ENCODE measurements at places on chromosomes 1 and 21.

- no peak for DNase-seq
Measured at GRCh38 chr1:170765712-170766330, 101.9 kb downstream of the PRRX1 start.

DNA sequence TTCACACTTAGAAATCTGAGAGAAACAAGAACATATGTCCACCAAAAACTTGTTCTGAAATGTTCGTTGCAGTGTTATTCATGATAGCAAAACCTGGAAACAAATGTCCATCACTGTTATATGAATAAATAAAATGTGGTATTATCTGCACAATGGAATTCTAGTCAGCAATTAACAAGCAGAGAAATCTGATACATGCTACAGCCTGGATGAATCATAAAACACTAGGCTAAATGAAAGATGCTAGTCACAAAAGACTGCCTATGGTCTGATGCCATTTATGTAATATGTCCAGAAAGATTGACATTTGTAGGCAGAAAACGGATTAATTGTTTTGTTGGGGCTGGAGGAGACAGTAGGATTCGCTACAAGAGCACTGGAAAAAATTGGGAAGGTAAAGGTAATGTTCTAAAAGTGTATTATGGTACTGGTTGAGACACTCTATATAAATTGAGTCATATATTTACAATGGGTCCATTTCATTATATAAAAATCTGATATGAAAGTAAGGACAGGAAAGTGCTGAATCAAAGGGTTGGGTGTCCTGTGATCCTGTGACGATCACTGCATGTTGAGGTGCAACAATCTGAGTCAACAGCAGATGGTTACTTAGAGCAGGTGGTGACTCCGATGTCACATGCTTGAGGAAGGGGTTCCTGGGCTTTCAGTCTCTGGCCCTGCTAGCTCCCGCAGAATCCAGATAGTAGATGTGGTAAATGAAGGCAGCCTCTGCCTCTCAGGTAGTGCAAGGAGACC lies 102.1 kb upstream of the NBPF4 start:
- DNase-seq, result no peak

GRCh38 chr1:66947267-66947666 lies 22.5 kb downstream of the MIER1 start:
- no peak for DNase-seq

GRCh38 chr1:95118710-95119109 lies 1.6 kb downstream of the TLCD4 start:
- no peak for DNase-seq

DNA sequence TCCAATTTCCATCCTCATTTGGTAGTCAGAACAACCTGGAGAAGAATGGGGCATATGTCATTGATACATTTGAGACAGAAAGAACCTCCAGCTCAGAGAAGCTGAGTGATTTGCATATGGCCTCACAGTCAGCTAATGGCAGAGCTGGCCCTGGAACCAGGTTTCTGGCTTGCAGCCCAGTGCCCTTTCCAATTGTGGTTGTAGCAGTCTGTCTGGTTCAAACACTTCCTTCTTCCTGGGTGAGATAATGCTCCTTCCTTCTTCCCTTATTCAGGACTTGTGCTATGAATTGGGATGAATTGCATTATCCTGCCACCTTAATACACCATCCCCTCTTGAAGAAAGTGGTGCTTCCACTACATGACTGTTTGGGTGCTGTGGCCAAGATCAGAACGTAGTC lies 24.2 kb downstream of the SLC5A9 start:
- DNase-seq, result no peak

DNA sequence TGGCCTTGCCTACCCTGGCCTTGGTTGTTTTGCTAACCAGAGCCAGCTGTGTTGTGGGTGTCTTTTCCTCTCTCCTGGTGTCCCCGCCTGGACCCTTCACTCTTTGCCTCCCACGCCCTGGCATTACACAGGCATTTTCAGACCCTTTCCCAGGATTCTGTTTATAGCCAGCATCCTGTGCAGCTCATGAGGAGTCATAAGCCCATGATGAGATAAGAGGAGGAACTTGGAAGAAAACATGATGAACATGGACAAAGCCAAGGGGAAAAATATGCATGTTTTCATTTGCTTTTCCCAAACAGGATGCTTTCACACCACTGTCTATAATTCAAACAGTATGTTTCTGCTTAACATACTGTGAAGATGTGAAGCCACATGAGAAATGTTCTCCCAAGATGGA lies 18.7 kb upstream of the WARS2 start:
- DNase-seq, result no peak

- DNase-seq, result no peak
Measured at GRCh38 chr1:183443466-183443865, 25.3 kb upstream of the NMNAT2 start.

- no peak for DNase-seq
Measured at GRCh38 chr1:7705048-7705907, 65.8 kb upstream of the VAMP3 start.
